ENCODE measurements at places on chromosomes 2 and 18. TPM values are rescaled to one million over a fixed set of nuclear protein-coding genes. Genes with fewer than 3 reads are reported as not detected.

TWIST2 gene
- 0.48 TPM for total RNA-seq

RTP5 gene
- not detected for total RNA-seq

MAP3K19 gene
- not detected for total RNA-seq

ANKRD30B gene
- not detected for total RNA-seq
